ENCODE measurements at places on chromosomes 6 and 20.

- no peak for DNase-seq
Measured at GRCh38 chr6:156845454-156846155, 68.4 kb downstream of the ARID1B start.

GRCh38 chr20:57824909-57825308 lies 115.1 kb upstream of the PMEPA1 start:
- DNase-seq, result no peak

DNA sequence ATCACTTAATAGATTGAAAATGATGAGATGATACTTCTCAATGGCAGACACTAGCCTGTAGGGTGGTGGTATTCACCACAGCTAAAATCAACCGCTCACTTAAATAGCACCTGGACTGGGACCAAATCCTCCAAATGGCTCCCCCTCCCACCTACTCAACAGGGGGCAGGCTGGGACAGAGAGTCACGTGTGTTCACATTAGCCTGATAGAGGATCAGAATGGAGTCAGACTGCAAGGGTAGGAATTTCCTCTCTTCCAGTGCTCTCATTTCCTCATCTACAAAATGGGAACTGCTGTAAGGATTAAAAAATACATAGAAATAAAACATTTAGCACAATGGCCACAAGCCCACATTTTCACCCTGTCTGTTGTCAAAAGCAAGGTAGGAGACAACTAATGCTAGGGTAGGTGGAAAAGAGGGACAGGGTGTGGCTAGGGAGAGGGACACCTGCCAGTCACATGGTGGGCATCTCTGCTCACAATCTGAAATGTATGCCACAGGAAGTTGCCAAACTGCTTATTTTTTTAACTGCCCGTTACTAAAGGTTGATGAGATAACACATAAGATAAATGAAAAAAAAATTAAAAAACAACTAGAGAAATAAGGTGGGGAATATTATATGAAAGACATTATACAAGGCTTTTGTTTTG lies 55.3 kb downstream of the BACH2 start:
- no peak for DNase-seq

DNA sequence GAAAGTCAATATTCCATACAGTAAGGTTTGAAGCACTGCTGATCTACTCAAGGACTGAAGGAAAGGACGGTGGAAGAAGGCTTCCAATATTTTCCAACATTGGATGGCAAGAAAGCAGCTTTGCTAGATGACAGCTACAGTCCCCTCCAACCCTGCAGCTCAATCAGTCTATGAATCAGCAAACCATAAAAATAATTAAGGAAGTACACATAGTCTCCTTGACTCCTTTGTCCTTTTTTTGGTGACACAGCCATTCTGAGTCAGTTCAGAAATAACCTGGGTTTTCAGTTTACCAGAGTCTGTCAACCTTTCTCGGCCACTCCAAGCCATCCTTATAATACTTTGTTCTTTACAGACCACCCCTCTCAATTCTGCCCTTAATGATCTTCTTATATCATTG lies 232.5 kb downstream of the IBTK start:
- no peak for DNase-seq

DNA sequence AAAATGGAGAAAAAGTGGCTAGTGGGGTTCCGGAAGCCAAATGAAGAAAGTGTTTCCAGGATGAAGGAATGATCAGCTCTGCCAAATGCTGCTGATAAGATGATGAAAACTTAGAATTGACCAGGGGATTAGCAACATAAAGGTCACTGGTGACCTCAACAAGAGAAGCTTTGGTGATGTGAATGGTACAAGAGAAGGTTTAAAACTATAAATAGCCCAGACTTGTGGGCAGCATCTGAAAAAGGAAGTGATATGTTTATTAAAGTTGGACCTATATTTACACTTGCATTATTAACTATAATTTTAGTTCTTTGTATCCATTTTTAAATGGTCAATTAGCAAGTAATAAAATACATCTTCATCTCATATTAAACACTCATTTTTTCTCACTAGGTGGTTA lies 45.1 kb downstream of the CGA start:
- DNase-seq, result no peak

DNA sequence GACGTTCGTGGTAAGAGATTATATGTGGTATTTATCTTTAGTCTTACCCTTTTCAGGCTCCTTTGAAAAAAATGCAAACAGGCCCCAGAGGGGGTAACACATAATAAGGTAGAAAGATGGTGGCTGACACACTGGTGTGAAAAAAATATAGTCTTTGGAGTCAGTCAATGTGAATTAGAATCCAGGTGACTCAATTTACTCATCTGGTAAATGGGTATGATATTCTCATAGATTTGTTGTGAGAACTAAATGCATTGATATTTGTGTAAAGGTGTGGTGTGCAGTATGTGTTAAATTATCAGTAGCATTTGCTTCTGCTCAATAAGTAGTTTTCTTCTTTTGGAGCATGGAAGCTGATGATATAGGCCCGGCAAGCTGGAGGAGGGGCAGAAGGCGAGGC lies 25.7 kb downstream of the CD83 start:
- no peak for DNase-seq

DNA sequence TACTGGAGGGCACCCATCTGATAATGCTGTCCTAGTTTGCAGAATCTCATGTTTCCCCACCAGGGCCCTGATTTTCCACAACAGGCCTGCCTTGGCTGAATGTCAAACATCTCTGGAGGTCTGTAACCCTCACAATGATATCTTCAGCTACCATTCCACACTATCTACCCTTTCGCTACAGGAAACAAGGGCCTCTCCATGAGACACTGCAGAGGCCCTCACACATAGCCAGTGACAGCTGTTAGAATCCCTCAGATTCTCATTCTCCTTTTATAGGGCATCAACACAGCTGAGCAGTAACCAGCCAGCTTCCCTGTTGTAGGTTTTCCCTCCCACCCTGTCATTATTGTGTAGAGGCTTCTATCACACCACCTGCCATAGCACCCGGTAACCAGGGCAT lies 29.6 kb upstream of the MICB start:
- no peak for DNase-seq

DNA sequence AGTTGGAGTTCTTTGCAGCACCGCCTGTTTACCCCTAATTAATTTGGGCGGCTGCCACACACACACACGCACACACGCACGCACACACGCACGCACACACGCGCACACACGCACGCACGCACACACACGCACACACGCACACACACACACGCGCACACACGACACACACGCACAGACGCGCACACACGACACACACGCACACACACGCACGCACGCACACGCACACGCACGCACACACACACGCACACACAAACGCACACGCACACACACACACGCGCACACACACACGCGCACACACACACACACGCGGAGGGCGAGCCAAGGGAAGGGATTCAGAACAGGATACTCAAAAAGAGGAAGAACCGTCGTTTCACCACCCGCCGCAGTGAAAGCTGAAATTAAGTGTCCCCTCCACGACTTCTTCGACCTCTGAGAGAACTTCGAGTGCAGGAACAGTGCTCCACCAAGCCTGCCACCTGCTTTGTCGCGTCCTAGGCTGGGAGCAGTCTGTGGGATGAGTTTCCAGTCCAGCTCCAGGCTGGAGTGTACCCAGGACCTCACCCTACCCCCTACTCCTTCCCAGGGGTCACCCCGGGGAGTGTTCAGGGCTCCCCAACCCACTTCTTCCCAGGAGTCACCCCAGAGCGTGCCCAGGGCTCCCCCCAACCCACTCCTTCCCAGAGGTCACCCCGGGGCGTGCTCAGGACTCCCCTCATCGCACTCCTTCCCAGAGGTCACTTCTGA lies 1.1 kb downstream of the RNASET2 start:
- DNase-seq, result no peak

DNA sequence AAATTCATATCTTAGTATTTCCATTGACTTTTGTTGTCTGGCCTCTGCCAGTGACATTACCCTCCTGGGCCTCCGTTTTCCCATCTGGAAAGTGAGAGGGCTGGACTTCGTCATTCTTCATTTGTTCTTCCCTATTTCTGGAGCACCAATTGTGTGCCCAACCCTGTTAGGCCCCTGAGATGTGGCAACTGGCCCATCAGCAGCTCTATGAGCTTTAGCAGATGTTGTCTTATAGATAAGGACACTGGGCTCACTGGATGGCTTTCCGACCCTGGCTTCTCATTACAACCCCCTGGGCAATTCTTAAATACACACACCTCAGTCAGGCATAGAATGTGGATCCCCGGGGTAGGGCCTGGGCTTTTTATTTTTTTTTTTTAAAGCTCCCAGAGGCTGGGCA lies 14.7 kb downstream of the PABPC1L start:
- DNase-seq, result no peak

DNA sequence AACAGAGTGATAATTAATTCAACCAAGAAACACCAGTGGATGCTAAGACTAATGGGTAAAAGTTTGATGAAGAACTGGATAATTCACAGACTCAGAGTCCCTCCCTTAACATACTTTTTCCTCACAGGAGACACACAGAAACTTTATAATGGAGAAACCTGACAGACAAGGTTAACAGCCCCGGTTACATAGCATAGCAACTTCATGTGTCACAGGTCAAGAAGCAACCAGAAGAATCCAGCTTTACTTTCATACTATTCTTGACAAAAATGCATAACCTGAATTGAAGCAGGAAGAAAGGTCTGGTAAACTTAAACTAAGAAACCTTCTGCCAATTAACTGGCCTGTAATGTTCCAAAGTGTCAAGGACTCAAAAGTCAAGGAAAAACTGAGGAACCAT lies 375.9 kb downstream of the RNF144B start:
- no peak for DNase-seq

GRCh38 chr6:97322811-97323210 lies 39.8 kb upstream of the MMS22L start:
- DNase-seq, result no peak

GRCh38 chr6:150249261-150249660 lies 106.4 kb downstream of the PPP1R14C start:
- DNase-seq, result no peak

GRCh38 chr20:38260378-38261053 lies at the start of gene KIAA1755:
TSS of gene KIAA1755 (minus strand) at chr20:38260735. CDS start at chr20:38260500, 235 bp downstream.
- no peak for DNase-seq

GRCh38 chr6:112833581-112834131 lies 486.5 kb downstream of the RFPL4B start:
- no peak for DNase-seq

GRCh38 chr6:155880900-155881299 lies 425.3 kb upstream of the NOX3 start:
- no peak for DNase-seq

GRCh38 chr6:166354965-166355364 lies 12.6 kb upstream of the SFT2D1 start:
- no peak for DNase-seq

GRCh38 chr6:5898563-5898962 lies 108.2 kb downstream of the NRN1 start:
- DNase-seq, result no peak

- no peak for DNase-seq
Measured at GRCh38 chr6:111651185-111652034, 45.7 kb upstream of the TRAF3IP2 start.

- DNase-seq, result no peak
Measured at GRCh38 chr6:25127076-25127837, 151.9 kb upstream of the CARMIL1 start.

GRCh38 chr6:166728884-166729530 lies 102.0 kb upstream of the RPS6KA2 start:
- no peak for DNase-seq

DNA sequence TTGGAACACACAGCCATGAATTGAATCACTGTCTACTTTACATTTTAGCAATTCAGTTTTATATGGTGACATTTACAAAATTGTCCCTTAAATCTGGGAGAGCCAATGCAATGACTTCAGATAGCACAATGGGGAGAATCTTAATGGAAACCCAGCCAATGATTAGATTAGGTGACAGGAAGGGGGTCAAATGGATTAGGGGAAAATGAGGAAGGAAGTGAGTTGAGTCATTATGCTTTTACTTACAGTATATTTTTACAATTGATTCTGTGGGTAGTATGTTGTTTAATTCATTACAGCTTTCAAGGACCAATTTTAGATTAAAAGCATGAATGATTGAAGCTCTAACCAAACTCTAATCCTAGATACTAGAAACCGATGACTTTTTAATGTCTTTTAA lies 229.8 kb downstream of the SOX4 start:
- no peak for DNase-seq

- DNase-seq, result no peak
Measured at GRCh38 chr20:9166153-9166780, 97.4 kb downstream of the PLCB4 start.

GRCh38 chr6:42742116-42742894 lies 3.6 kb downstream of the TBCC start:
- no peak for DNase-seq

DNA sequence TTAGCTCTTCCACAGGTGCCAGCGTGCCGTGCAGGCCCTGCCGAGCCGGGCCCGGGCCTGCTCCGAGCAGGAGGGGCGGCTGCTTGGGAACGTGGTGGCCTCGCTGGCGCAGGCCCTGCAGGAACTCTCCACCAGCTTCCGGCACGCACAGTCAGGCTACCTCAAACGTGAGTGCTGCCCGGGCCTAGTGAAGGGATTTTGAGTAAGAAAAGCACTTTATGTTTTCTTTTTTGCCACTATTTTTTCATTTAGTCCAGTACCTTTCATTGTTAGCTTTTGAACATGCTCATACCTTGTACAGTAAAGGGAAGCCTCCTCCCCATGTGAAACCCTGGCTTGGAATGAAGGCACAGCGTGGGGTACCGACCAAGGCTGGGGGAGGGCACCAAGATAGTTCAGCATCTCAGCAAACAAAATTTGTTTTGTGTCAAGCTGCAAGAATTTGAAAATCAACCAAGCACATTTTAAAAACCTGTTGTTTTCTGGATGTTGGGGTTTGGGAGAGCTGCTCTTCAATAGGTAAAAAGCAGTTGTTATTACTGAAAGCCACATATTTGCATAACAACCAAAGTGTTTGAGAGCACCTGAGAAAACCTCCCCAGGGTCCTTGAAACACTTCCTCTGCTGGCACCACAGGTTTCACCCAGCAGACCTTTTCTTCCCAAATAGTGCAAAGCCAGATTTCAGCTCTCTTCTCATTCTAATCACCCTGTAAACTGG lies 18.4 kb downstream of the STX16 start:
- DNase-seq, result no peak

GRCh38 chr6:137216106-137216505 lies 3.1 kb downstream of the IFNGR1 start:
- no peak for DNase-seq

- no peak for DNase-seq
Measured at GRCh38 chr6:57250348-57250747, 28.2 kb upstream of the RAB23 start.

DNA sequence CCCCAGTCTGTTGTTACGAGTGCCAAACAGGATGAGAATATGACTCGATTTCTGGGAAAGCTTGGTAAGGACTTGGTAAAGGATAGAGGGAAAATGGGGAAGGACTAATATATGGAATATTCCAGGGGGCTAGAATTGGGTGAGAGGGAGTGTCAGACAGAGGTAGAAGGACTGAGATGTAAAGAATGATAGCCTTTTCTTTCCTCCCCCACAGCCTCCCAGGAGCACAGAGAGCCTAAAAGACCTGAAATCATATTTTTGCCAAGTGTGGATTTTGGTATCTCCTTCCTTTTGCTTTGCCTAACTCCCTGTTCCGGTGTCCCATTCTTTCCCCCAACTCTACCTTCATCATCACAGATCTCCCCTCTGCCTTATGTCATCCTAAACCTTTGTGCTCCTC lies 3.1 kb downstream of the MSH5 start:
- no peak for DNase-seq
